ENCODE measurements at places on chromosomes 7 and 10.

DNA sequence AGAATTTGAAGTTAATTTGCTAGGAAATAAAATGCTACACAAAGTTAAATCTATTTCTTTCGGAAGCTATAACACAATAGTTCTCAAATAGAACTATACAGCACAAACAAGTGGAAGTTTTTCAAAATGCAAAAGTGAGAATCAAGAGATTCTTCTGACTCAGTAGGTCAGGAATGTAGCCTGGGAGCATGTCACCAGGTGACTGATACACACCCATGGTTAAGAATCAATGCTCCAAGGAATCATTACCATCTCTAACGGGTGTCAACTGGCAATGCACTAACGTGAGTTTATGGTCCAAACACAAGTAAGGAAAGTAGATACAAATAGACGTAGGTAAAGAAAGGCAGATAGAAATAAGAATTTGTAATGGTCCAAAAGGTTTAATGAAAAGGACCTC lies 170.5 kb downstream of the SRPK2 start:
- DNase-seq: no peak

DNA sequence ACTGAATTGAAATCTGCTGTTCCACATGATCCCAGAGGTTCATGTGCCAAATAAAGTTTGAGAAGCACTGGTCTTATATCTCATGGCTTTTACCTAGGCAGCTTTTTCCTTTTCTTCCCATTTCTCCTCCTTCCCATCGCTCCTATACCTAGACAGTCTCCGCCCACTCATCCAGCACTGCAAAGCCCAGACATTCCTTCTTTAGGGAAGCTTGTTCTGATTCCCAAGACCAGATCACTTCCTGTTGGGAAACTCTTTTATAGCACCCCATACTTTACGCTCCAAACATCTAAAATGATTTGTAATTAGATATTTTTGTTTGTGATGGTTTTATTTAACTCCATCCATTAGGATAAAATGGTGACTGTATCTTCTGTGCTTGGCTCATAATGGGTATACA lies 75.9 kb downstream of the BMPER start:
- no peak for DNase-seq

DNA sequence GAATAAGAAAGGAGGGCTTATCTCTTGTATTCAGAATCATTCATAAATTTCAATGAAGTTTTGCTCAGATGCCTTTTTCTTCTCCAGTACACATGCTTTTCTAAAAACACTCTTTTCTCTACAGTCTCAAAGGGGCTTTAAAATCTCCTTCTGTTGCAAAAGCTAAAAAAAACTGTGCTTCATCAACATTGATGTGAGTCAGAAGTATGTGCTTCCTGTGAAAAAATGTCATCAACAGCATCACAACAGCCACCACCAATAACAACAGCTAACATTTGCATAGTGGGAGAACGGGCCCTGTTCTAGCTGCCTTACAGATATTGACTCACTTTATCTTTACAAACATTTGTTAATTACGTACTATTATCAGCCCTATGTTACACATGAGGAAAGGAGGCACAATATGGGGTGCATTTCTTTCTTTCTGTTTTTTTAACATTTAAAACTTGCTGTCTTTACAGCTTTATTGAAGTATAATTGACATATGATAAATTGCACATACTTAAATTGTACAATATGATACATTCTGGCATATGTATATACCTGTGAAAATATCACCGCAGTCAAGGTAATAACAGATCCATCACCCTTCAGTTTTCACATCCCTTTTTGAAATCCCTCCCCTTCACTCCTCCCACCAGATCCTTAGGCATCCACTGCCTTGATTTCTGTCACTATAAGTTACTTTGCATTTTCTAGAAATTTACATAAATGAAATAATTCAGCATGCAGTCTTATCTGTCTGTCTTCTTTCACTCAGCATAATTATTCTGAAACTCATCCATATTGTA lies 1605.4 kb upstream of the LRRTM3 start:
- DNase-seq: no peak

DNA sequence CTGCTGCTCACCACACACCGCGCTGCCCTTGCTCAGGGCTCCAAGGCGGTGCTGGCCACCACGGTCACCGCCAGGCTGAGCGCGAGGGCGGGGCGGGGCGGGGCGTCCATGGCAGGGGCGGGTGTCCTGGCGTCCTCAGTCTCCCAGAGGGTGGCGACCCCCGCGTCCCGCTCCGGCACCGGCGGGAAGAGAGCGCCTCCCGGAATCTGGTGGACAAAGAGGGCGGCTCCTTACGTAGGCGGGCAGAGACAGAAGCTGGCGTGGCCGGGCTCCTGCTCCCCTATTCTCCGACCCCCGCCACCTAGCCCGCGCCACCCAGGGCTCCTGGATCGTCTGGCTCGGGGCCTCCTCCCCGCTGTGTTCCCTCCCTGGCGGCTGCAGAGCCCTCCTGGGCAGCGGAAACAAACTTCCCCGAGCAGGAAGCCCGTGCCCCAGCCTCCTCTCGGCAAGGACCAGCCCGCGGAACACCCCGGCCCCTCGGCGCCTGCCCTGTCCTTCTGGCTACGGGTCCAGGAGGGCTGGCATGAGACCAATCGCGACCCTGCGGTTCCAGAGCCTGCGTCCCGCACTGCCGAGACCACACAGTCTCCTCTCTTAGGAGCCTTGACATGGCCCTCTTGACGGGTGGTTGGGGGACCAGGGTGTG lies 133.8 kb upstream of the ZNF92 start:
- no peak for DNase-seq

- no peak for DNase-seq
Observed at GRCh38 chr7:133957845-133958244, 169.3 kb upstream of the LRGUK start.

DNA sequence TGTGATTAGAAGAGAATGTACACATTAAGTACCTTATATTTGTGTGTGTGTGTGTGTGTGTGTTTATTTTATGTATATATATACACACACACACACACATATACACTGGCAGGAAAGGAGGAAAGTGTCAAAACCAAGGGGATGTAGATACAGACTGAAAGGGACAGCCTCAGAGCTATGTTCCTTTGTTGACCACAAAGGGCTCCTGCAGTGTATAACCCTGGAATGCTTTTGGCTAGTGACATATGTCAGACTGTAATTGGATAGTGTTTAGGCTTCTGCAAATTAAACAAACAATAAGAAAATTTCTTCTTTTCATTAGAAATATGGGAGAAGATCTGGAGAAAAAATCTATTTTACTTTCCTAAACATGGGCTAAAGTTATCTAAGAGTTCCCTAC lies 15.9 kb downstream of the GBF1 start:
- no peak for DNase-seq

DNA sequence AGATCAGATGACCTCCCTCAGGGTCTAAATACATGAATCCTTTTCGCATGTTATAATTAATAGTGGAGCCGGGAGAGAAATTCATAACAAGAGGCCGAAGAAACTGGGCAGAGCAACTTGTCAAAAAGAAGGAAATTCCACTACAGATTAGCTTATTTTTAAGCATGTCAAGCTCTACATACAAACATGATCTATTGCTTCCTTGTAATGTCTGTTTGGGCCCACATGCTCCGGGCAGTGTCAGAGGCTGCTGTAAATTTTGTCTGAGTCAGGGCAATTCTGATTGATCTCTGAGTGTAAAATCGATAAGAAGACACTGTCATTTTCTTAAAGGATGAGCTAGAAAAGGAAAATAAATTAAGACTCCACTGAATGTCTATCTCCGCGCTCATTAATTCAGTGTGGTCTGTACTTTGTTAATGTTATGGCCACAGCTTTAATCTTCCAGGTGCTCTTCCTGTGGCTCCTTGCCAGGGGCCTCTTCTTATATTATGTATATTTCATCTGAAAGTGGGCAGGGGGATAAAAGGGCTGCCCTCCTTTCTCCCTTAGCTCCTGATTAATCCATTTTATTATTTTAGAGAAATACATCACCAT lies 194.1 kb upstream of the SP8 start:
- no peak for DNase-seq

DNA sequence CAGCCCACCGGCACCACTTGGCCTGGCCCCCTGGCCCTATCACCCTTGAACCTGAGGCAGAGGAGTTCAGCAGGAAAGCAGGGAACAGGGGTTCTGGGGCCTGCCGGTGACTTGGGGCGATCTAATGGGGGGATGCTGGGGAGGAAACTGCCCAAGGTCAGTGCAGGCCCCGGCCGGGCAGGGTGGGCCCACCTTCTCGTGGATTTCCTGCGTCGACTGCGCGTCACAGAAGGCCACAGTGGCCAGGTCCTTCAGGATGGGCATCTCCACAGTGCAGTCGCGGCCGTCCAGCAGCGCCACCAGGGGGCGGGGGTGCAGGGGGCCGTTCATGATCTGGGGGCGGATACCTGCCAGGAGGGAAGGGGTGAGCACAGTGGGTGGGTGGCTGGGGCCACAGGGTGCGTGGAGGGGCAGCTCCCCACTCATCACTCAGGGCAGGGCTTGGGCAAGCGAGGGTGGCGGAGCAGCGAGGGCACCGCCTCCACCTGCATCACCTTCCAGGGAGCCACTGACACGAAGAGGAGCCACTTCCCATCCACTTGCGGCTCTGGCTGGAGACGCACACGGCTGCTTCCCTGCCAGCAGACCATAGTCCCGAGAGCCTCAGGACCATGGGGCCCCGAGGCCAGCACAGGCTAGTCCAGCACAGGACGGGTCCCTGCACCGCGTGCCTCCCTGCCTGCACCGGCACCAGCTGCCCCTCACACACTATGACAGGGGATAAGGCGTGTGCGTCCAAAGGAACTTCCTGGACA lies 61.4 kb downstream of the ZRANB1 start:
- no peak for DNase-seq

All from RPMI8226 (cell line).